ENCODE measurements at places on chromosomes 4 and X. TPM values are rescaled to one million over a fixed set of nuclear protein-coding genes. Genes with fewer than 3 reads are reported as not detected.

DNA sequence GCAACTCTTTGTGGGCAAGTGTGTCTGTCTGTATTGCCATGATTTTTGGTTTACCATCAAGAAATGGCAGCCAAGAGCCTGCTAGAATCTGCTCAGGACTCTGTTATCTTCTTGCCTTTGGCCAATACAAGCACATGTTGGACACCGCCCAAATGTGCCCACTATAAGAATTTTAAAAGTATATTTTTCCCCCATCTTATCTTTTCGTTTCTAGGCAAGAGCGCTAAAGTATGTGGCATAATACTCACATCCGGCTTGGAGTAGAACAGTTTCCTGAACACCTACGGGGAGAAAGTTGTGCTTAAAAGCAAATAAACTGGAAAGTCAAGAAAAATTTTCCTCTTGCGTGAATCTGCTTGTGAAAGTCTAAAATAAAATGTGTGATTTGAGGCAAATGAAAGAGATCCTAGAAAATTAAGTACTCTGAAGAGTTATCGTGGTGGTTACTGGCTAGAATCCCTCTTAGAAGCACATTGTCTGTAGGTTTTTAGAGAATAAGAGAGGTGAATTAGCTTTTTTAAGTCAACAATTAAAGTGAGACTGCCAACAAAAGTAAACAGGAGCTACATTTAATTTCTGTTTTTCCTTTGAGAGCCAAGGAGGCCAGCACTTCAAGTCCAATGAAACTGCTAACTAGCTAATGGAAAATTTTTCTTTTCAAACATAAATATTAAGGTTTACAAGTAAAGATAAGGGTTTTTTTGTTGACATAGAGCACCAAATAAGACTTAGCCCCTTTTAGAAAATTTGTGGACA is 220.2 kb downstream of the SOWAHB start:
- H3K27me3 ChIP-seq: peaks cover 21% of the 10 kb centered on the region
- H3K36me3 ChIP-seq: no peaks in the 10 kb centered on the region
- no peaks in the 10 kb centered on the region for H3K4me1 ChIP-seq
- no peak overlapping the region for H3K27ac ChIP-seq

- H3K27ac ChIP-seq: no peak overlapping the region
- H3K27me3 ChIP-seq: no peaks in the 10 kb centered on the region
- DNase-seq: no peak
- H3K4me3 ChIP-seq: no peak overlapping the region
These were observed 396.2 kb downstream of the INPP4B start for GRCh38 chr4:142449771-142450373.

DNA sequence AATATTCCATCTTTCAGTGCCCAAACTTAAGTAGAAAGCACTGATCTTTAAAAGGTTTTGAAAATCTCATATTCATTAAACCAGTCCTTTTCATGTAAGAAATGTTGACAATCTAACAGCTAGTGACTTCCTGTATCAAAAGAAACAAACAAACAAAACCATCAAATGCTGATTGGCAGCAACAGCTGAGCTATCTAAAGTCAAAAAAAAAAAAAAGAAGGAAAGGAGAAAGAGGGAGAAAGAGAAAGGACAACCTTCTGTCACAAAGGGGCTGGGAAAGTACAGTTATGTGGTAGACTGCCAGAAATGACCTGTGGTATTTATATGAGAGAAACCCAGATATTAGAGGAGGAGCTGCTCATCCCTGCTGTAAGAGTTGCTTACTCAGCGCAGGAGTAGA is 614.6 kb upstream of the SMIM31 start:
- DNase-seq: no peak
- no peaks in the 10 kb centered on the region for H3K4me1 ChIP-seq
- no peak overlapping the region for H3K27ac ChIP-seq
- no peaks in the 10 kb centered on the region for H3K27me3 ChIP-seq

DNA sequence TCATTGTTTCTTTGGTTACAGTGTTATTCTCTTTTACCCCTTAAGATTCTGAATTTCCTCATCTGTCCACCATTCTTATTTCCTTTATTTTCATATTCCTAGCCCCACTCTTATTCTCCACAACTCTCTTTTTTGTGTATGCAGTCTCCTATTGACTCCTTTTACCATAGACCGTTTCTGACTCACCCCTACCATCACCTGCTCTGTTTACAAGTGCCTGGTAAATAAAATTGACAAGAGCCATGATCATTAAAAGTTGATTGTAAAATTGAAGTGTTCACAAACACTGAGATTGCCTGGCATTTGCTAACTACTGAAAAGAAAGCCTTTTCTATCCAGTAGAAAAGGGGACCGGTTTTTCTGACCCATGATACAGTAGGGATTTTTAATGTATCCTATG is 54.4 kb downstream of the MRPL1 start:
- peaks cover 28% of the 10 kb centered on the region for H3K4me1 ChIP-seq
- peak overlapping the region; percentile 25 for H3K27ac ChIP-seq
- no peaks in the 10 kb centered on the region for H3K27me3 ChIP-seq
- peaks cover 44% of the 10 kb centered on the region for H3K36me3 ChIP-seq

DNA sequence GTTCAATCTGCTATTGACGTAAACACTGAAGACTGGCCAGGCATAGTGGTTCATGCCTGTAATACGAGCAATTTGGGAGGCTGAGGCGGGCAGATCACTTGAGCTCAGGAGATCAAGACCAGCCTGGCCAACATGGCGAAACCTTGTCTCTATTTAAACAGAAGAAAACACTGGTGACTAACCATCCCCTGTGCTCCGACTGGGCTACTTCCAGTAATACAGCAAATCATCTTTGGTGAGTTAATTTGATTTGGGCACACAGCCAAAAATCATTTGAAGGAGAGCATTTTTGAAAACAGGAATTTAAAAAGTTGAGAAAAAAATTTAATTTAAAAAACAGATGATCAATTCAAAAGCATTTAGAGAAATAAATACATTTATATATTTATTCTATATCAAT is 52.0 kb downstream of the SEC24D start:
- peaks cover 3% of the 10 kb centered on the region for H3K36me3 ChIP-seq
- no peaks in the 10 kb centered on the region for H3K4me1 ChIP-seq
- H3K27me3 ChIP-seq: no peaks in the 10 kb centered on the region
- H3K27ac ChIP-seq: no peak overlapping the region
- no peak for DNase-seq

GRCh38 chr4:121477480-121477879 is 96.7 kb upstream of the QRFPR start:
- DNase-seq: no peak
- H3K36me3 ChIP-seq: no peaks in the 10 kb centered on the region
- H3K4me3 ChIP-seq: no peak overlapping the region
- H3K4me1 ChIP-seq: peaks cover 2% of the 10 kb centered on the region

DNA sequence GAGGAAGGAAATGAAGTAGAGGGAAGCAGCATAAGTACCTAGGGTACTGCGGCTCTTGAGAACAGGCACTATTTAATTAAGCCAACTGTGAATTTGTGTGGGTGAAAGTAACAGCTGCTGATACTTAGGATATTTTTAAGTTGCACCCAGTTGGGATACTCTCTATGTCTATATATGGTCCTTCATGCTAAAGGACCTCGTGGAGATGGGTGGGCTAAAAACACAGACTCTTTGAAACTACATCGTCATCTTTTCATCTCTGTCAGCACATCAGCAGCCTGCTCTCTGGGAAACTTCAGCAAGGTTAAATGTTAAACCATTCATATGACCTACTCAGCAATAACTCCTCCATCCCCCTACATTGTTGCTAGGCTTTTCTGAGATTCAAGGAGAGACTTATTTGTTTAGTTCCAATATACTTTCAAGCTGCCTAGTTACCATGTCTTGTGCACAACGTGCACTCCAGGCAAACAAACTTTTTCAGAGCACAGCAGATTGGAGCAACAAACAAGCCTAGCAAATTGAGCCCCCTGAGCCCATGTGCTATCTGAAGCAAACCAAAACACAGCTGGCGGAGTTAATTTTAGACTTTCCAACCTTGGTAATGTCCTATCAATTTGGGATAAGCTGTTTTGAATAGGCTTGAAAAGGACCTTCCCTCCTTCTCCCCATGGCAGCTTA is 6.2 kb upstream of the MOB1B start:
- no peaks in the 10 kb centered on the region for H3K27me3 ChIP-seq
- no peak overlapping the region for H3K27ac ChIP-seq
- DNase-seq: no peak
- H3K36me3 ChIP-seq: no peaks in the 10 kb centered on the region
- H3K4me1 ChIP-seq: no peaks in the 10 kb centered on the region

GRCh38 chr4:84901173-84901572 is 65.3 kb downstream of the WDFY3 start:
- DNase-seq: no peak
- no peaks in the 10 kb centered on the region for H3K4me1 ChIP-seq
- H3K27ac ChIP-seq: no peak overlapping the region

- H3K4me1 ChIP-seq: no peaks in the 10 kb centered on the region
- no peak overlapping the region for H3K27ac ChIP-seq
- H3K4me3 ChIP-seq: no peak overlapping the region
These were observed 1460.8 kb downstream of the RAPGEF2 start for GRCh38 chr4:160563552-160564282.

DNA sequence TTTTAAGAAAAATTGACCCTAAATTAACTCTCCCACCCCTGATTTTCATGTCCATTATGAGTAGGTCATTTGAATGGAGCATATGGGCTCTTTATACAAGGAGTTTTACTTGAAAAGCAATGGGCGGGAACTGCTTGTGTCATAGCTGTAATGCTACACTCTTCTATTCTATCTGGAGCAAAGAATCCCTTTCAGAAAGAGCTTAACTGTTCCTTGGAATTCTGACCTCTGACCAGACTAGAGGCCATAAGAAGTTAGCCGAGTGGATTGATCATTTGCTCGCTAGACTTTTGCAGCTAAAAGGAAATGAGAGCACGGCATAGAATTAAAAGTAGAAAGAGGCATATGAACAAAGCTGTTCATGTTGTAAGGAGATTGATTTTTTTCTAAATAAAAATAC is 79.1 kb downstream of the DOCK11 start:
- H3K4me3 ChIP-seq: no peak overlapping the region
- no peaks in the 10 kb centered on the region for H3K27me3 ChIP-seq
- peaks cover 10% of the 10 kb centered on the region for H3K4me1 ChIP-seq
- DNase-seq: no peak

GRCh38 chr4:143215873-143216272 is 31.2 kb downstream of the USP38 start:
- H3K4me3 ChIP-seq: no peak overlapping the region
- H3K27ac ChIP-seq: no peak overlapping the region
- H3K4me1 ChIP-seq: peaks cover 14% of the 10 kb centered on the region
- peaks cover 24% of the 10 kb centered on the region for H3K36me3 ChIP-seq

DNA sequence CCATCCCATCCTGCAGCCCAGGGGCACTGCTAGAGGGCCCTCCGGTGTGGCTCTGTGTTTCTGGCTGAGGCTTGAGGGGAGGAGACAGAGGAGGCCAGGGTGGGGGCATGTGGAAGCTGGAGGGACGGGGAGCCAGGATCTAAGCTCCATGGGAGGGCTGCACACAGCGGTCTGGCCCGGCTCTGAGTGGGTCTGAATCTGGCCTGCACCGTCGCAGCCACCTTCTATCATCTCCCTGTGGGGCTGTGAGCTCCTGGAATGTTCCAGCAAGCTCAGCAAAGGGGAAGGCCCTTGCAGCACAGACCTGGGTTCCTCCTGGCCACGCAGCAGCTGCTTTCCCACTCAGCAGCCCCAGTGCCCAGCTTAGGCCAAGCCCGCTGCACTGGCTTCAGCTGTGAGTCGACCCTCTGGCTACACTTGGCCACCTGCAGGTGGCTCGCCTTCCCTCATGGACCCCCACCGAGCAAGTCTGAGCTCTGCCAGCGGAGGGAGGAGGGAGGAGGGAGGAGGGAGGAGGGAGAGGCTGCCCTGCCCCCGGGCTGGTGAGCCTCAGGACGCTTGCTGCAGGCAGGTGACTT is 5.3 kb downstream of the NKX1-1 start:
- no peak for DNase-seq
- H3K27ac ChIP-seq: no peak overlapping the region
- H3K36me3 ChIP-seq: peaks cover 2% of the 10 kb centered on the region
- peaks cover 3% of the 10 kb centered on the region for H3K4me1 ChIP-seq
- no peak overlapping the region for H3K4me3 ChIP-seq
- H3K27me3 ChIP-seq: peaks cover 30% of the 10 kb centered on the region

DNA sequence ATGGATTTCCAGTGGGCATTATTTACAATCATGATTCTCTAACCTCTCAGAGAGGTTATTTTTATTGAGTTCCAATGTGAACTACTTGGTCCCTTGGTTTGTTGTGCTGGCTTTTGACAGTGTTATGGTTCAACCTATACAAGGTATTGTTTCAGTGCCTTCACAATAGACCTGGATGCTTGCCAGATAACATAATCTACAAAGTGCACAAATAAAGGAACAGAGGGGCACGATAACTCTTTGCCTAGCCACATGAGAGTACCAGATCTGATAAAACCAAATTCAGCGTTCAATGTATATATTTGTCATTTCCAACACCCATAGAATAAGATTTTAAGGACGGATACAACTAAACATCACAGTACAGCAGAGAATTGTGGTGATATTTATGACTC is 120.8 kb downstream of the RASL11B start:
- no peak for DNase-seq
- no peaks in the 10 kb centered on the region for H3K27me3 ChIP-seq
- H3K4me3 ChIP-seq: no peak overlapping the region

The GPAT3 gene
- total RNA-seq: 2.7 TPM

The MAGEC2 gene
- total RNA-seq: not detected

The N4BP2 gene
- total RNA-seq: 17.5 TPM

The NMU gene
- total RNA-seq: 0.41 TPM

The UGT2B11 gene
- not detected for total RNA-seq

The HSFX2 gene
- total RNA-seq: not detected

The SLC16A2 gene
- 0.36 TPM for total RNA-seq

The AR gene
- not detected for total RNA-seq
